Kidney tubule cell (primary cell): ENCODE measurements at places on chromosomes 13 and 19.
A peak's percentile ranks its signal among the peaks of the same experiment; 100 is the strongest.

DNA sequence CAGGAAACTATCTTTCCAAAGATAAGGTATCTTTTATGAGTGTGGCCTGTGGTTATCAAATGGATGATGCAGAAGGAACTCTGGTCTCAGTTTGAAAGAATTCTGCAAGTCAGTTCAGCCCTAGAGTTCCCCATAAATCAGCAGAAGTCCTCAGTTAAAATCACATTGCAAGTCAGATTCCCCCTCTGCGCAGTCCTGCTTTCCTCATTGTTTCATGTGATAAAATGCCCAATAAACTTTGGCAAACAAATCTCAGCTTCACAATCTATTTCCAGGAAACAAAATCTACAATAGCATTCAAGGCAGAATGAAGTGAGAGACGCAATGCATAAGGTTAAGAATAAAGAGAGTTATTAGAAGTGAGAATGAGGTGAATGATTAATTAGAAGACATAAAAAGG, 216.3 kb upstream of the KLHL1 start:
- no peak for DNase-seq

DNA sequence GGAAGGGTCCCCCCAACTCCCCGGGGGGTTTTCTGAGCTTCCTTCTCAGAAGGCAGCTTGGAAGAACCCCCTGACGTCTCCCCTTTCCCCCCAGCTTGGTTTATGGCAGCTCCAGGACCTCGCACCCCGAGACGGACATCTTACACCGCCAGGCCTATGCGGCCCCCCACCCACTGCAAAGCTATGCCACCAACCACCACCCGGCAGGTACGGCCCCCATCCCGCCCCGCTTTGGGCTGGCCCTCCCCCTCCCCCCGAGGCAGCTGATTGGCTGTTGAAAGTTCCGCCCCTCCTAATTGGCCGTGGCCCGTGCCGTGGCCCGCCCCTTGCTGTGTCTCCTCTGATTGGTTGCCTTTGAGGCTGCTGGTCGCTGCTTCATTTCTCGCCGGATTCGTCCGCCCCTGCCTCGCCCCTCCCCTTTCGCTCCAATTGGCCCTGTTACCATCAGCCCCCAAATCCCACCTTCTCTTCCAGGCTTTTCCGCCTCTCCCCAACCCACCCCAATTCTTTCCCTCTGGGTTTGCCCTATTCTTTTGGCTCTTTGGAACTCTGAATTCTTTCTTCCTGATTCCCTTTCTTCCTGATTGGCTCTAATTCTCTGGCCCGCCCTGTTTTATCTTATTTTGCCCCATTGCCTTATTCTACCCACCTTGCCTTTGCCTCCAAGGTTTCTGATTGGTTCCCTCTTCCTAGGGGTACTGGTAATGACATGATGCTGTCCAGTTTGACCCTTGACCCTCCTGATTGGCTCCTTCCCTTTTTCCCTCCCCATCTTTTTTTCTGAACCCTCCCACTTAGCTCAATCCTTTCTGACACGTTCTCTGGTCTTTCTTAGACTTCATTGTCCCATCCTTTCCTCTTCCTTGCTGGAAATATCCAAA, 2.5 kb downstream of the PRR12 start:
- DNase-seq = peak; percentile 89

GRCh38 chr19:54133312-54133956, 4.1 kb upstream of the CNOT3 start:
- DNase-seq = peak; percentile 39

- no peak for DNase-seq
These were observed 367.2 kb downstream of the DNAJC15 start for GRCh38 chr13:43390619-43391018.

DNA sequence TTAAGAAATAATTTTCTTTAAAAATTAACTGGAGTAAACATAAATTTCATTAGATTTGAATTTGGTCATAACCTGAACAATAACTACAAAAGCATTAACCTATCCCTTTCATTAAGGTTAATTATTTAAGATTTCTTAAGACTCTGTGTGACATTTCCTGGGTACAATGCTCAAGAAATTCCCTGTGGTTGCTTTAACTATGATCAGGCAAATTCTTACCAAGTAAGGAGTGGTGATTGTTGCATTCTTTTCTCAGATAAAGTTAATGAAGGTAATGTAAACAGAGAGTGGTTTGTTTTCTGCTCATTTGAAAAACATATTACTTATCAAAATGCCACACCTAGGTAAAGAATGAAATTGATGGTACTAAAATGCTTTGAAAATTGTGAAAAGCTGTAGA, 114.8 kb upstream of the MIR17HG start:
- DNase-seq = peak; percentile 22

DNA sequence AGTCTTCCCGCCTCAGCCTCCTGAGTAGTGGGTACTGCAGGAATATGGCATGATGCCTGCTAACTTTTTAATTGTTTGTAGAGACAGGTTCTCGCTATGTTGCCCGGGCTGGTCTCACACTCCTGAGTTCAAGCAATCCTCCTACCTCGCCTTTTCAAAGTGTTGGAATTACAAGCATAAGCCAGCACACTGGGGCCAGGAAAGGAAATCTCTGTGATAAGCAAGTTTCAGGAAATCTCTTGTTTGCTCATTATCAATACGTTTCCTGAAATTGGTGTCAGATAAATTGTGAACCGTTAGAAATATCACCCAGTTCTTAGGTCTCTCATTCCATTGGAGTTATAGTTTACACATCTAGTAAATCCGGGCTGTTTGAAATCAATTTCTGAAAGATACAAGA, 14.2 kb downstream of the WBP4 start:
- DNase-seq = no peak

- no peak for DNase-seq
These were observed 1.6 kb downstream of the JAK3 start for GRCh38 chr19:17846146-17846545.

GRCh38 chr13:37168151-37168550, 62.7 kb upstream of the CSNK1A1L start:
- DNase-seq = no peak

DNA sequence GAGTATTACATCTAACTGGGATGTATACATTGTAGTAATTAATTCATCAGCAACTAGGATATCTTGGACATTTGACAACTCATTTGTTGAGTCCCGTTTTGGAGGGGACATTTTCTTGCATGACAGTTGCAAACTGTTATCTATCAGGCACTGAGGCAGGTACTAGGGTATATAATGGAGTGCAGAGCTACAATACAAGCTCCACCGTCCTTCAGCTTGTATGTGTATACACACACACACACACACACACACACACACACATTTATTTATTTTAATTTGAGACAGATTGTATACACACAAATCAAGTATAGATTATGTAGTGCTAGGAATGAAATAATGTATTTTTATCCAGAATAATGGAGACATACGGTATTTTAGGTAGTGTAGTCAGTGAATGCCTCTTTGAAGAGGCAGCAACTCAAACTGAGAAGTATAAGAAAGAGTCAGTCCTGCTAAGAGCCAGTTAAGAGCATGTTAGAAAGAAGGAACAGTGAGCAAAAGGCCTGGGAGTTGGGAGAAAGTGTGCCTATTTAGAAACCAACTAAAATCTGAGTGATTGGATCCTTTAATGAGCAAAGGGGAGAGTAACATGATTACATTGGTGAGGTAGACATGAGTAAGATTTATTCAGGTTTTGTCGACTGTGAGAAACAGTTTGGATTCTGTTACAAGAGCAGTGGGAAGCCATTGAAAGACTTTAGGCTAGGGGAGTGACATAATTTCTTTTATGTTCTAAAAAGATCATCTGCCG, 74.5 kb downstream of the NBEA start:
- no peak for DNase-seq

DNA sequence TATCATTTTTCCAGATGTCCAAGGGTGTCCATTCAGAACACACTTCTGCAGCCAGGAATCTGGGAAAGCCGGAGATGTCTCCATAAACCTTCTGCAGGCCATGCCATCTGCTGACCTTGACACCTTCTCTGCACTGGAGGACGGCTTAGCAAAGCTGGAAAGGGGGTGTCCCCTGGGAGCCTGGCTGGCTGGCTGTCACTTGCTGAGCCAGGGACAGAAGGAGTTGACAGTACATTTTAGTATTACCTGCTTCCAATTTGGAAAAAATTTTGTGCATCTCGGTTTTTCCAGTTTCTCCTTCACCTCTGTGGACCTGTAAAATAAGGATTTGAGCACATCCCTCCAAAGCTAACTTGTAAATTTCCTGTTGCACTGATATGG, 8.1 kb upstream of the CHST8 start:
- DNase-seq = no peak

DNA sequence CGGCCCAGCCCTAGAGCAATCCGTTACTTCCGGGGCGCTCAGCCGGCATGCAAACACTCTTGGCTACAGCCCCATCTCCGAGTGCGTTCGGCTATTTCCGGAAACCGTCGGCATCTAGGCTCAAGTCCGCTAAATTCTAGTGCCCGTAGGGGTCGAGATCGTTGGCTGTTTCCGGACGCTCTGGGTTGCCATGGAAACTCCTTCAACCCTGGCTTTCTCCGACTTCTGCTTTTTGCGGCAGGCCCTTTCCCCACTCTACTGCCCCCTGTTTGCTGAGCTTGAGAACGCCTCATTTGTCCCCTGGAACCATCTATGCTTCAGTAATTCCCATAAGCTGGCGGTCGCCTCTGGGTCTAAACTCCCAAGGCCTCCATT, 534 bp upstream of the PIK3R2 start:
- peak; percentile 97 for DNase-seq

GRCh38 chr13:20717581-20718542, 14.4 kb downstream of the IL17D start:
- no peak for DNase-seq

DNA sequence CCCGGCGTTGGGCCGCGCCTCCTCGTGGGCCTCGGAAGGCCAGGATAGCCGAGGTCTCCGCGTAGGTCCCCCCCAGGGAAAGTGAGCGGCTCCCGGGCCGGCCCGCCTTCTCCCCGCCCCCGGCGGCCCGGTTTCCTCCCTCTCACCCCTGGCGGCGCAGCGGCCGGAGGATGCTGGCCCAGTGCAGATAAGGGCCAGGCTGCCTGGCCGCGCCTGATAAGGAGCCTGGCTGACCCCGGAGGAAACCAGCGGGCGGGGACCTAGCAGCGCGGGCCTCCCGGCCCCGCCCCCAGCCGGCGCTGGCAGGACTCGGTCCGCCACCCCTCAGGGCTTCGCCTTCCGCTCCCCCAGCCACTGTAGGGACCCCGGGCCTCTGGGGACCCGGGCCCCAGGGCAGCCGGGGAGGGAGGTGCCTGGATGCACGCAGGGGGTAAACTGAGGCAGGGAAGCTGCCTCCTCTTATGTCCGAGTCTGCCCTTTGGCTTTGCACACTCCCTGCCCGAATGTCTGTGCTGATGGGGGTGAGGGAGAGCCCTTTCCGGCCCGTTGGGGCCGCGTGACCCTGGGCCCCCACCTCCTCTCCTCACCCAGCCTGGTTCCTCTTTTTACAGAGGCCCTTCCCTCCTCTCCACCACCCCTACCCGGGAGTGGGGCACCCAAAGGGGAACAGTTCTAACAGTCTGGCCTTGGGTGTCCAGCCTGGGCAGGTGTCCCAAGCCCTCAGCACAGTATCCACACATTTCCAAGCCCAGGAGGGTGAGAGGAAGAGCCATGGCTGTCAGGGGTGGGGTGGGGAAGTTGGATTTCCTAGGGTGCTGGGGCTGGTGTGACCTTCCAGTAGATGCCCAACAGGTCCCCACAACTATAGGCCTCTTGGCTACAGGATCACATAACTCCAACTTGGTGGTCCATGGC, at the start of gene LYL1:
Gene LYL1, minus strand, starts transcription at position 193 of the 915 bp plus-strand sequence. CDS start 1,687 bp downstream, outside the sequence.
- no peak for DNase-seq

- peak; percentile 29 for DNase-seq
These were observed 5.0 kb upstream of the PDS5B start for GRCh38 chr13:32581177-32581786.

- no peak for DNase-seq
These were observed 36.3 kb upstream of the PSG9 start for GRCh38 chr19:43305642-43306041.

DNA sequence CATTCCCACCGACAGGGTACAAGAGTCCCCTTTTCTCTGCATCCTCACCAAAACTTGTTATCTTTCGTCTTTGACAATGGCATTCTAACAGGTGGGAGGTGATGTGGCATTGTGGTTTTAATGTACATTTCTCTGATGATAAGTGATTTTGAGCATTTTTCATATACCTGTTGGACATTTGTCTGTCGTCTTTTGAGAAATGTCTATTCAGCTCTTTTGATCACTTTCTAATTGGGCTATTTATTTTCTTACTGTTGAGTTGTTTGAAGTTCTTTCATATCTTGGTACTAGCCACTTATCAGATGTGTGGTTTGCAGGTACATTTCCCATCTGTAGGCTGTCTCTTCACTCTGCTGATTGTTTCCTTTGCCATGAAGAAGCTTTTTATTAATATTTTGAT, 219.0 kb upstream of the SOX1 start:
- no peak for DNase-seq

- no peak for DNase-seq
These were observed 83.0 kb downstream of the NUFIP1 start for GRCh38 chr13:44906230-44906629.

DNA sequence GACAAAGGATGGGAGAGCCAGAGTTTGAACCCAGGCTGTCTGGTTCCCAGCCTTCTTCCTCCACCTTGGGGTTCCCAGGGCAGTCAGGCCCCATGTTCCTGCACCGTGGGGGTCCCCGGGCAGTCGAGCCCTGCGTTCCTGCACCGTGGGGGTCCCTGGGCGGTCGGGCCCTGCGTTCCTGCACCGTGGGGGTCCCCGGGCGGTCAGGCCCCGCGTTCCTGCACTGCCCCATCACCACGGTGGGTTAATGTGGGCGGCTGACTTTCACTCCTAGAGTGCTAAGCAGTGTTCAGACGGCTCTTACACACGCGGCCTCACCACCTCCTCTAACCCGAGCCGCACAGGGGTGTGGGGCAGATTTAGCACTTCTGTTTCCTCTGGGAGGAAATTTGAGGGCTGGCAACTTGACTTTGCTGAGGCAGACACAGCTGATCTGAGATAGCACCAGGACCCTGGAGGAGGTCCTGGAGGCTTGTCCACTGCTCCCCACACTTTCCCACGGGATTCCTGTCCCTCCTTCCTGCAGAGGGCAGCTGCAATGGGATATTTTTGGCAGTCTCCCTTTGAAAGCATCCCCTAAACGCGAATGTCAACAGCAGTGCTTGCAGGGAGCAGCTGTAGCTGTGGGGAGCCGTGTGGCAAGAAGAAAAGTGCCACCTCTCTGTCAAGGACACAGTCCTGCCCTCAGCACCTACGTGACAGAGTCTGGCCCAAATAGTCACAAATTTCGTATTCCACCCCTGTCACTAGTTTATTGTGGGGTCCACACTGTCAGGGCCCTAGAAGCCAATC, 239.4 kb downstream of the TEX29 start:
- DNase-seq = no peak

- DNase-seq = peak; percentile 83
These were observed 10.6 kb upstream of the UBE2S start for GRCh38 chr19:55418185-55418584.

GRCh38 chr13:81713201-81713600, 1372.3 kb upstream of the SPRY2 start:
- DNase-seq = no peak

DNA sequence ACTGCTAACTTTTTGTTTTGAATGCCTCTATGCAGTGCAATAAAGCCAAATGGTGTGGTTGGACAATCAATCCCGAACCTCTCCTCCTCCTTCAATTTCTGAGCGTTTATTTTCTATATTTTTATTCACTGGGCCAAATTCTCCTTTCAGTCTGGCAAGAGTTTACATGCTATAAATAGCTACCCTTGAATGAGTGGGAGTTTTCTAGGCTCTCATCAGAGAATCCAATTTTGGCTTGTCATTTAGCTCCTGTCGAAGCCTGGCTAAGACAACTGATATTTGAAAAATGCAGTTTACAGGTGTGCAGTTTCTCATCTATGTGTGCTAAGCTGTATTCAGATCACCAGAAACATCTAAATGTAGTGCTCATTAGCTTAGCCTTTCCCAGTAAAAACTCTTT, 61.8 kb downstream of the OLFM4 start:
- DNase-seq = no peak
